ENCODE measurements at places on chromosomes 12 and 14. TPM values are rescaled to one million over a fixed set of nuclear protein-coding genes. Genes with fewer than 3 reads are reported as not detected.

DNA sequence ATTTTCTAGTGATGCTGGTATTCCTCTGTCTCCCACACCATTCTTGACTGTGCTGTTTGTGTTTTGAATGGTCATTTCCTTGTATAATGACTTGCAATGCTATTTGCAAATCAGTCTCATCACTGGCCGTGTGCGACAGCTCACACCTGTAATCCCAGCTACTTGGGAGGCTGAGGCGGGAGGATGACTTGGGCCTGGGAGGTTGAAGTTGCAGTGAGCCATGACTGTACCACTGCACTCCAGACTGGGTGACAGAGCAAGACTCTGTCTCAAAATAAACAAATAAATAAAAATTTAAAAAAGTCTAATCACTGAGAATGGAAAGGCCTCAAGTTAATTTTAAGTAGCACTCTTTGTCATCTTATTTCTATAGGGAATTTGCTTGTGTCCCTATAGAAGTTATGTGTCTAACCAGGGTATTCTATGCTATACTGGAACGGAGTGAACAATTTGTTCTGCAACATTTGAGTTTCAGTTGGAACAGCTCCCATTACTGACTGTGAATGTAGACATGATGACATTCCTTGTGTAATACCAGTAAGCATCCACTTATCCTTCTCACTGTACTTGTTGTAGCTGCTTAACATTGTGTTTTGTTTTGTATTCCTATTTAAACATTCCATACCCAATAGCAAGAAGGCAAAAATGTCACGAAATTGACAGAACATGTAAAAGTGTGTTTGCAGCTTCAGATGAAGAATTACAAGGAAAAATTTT, 126.3 kb downstream of the MGST1 start:
- DNase-seq: no peak

DNA sequence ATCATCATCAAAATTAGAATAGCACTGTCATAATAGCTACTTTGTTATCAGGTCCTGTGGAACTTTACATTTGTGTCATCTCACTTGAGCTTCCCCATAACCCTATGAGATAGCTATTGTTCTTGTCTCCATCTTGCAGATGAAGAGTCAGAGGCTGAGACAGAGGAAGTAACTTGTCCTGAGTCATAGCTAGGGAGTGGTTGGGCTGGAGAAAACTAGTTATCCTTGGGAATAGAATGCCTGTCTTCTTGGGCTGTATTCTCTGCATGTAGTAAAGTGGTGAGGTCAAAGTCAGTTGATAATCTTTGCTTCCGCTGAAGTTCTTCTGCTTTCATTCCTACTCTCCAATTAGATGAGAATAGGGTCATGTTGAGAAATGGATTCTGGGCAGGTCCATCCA, 117.0 kb downstream of the SMOC1 start:
- DNase-seq: no peak

DNA sequence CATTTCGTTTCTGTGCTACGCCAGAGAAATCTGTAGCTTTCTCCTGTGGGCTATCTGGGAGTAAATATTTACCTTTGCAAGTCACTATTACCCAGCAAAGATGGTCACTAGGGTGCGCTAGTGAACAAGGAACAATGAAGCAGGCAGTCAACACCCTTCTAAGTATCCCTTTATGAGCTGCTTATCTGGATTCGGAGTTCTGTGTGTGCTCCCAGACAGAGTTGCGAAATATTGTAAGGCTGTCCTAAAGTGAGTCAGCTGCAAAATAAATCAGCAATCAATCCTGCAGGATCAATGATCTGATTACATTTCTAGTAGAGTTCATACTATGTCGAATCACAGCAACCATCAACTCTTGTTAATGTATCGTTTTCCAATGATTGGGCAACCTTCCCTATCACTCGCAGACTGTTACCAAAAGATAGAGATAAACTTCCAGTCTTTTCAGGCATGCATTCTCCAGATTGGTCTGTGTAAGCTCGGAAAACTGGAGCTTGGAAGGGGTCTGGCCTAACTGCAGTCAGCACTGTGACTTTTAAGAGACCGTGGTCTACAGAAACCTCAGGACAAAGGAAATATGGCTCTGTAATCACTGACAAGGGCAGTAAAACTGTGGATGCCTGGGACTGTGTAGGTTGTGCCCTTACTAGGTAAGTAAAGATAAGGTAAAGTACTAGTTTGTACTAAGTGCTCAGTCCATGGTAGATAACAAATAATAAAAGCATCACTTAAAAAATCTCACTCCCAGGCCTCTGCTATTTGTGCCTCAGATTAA, 133.5 kb downstream of the KCNK10 start:
- DNase-seq: peak; percentile 75

DNA sequence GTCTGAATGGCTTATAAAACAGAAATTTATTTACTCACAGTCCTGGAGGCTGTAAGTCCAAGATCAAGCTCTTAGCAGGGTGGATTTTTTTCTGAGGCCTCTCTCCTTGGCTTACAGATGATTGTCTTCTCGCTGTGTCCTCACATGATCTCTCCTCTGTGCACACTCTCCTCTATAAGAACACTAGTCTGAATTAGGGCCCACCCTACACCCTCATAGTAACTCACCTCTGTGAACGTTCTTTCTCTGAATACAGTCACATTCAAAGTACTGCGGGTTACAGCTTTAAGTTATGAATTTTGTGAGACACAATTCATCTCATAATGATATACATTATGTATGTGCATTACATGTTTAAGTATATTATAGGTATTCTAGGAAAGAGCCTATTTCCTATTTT, 135.7 kb upstream of the ATXN7L3B start:
- no peak for DNase-seq

- DNase-seq: no peak
Observed at GRCh38 chr12:44511289-44511688, 364.8 kb downstream of the NELL2 start.

DNA sequence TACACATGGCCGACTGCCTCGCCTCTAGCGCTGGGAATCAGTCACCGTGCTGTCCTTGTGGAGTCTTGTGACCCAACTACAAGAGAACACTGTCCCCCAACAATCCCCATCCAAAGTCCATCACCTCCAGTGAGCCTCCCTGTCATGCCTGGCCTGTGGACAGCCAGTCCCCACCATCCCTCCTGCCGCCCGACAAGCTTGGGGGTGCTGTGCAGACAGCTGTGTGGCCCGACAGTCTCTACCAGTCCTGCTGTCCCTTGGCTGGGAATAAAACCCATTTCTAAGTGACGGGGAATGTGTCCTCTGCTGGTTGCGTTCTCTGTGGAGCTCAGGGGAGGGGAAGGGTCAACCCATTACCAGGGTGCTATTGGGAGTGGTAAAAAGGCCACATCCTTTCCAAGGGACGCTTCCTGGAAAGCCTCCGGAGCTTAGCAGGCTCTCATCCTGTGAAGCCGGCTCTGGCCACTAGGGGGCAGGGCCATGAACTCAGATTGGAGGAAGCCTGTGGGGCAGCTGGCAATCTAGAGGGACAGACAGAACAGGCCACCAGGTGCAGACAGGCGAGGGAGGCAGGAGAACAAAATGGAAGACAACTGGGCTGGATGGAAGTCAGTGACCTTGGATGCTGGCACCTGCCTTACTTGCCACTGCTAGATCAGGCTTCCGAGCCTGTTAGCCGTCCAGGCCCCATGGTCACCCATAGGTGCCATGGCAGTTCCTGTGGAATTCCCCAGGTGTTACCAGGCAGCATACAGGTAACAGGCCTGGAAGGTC, 12.0 kb upstream of the BLTP3B start:
- DNase-seq: no peak

- DNase-seq: no peak
Observed at GRCh38 chr14:38578278-38578681, 322.4 kb upstream of the CLEC14A start.

DNA sequence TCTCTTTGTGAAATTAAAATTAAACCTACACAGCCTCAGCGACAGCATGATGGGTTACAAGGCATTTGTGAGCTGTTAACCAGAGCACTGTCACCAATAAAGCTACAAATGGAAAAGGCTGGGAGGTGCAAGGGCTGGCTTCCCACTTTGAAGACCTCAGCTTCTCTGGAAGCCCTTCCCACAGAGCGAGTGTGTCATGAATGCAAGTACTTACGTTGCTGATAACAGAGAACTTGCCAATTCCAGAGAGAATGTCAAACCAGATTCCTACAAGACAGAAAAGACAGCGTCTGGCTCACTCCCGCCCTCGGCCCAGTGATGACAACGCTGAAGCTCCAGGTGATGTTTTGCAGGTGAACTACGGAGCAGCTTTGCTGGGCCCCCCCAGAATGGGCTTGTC, 145.8 kb downstream of the NTF3 start:
- no peak for DNase-seq

GRCh38 chr14:34605461-34605860, 24.5 kb downstream of the SNX6 start:
- no peak for DNase-seq

DNA sequence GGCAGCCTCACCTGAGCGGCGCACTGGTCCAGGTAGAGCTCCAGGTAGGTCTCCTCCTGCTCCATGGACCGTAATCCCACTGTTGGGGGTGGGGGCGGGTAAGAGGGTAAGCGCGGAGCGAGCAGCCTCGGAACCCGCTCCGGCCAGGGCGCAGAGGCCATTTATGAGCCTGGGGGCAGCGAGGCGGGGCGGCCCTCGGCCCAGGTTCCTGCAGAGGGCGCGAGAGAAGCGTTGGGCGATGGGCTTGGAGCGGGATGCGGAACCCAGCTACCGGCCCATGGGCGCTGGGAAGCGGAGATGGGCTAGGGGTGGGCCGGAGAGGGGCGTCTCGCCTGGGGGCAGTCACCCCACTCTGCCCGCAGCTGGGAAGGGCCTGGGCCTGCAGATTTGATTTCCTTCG, at the start of gene TBPL2:
TBPL2 (minus strand) TSS at position 232 of the 400 bp plus-strand sequence; CDS start at position 65, 167 bp downstream.
- DNase-seq: no peak

Gene FGF23
- not detected for total RNA-seq

Gene OR9K2
- not detected for total RNA-seq

Gene ADGRD1
- total RNA-seq: 46.9 TPM

Gene TSPAN31
- total RNA-seq: 42.3 TPM
